ENCODE measurements at places on chromosomes 4 and X. TPM values are rescaled to one million over a fixed set of nuclear protein-coding genes. Genes with fewer than 3 reads are reported as not detected.

Gene CD38
- total RNA-seq = not detected

Gene ARX
- total RNA-seq = not detected

Gene IL2
- total RNA-seq = not detected

DNA sequence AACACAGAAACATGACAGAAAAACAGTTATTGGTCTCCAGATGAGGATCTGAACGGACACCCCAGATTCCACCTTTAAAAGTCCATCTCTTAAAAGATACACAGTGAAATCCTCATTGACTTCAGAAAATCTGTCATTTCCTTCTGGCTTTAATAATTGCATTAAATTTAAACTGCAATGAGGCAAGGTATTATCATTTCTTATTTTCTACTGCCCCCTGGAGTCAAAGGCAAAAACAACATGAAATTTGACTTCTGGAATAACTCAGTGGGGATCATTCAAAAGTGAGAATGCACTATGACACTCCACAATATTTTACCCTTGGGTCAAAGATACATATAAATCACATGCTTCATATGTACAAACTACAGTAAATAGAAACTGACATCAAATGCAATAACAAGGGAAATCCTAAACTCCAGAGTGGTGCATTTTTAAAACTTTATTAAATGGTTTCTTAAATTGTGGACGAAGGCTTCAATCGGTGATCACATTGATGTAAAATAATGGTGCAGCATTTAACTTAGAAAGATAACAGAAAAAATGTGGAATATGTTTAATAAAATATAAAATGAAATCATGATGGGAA lies 56.4 kb upstream of the SPANXN1 start:
- no peak for DNase-seq
- no peaks in the 10 kb centered on the region for H3K4me1 ChIP-seq
- no peak overlapping the region for H3K27ac ChIP-seq
- H3K4me3 ChIP-seq = no peak overlapping the region
- H3K36me3 ChIP-seq = no peaks in the 10 kb centered on the region

DNA sequence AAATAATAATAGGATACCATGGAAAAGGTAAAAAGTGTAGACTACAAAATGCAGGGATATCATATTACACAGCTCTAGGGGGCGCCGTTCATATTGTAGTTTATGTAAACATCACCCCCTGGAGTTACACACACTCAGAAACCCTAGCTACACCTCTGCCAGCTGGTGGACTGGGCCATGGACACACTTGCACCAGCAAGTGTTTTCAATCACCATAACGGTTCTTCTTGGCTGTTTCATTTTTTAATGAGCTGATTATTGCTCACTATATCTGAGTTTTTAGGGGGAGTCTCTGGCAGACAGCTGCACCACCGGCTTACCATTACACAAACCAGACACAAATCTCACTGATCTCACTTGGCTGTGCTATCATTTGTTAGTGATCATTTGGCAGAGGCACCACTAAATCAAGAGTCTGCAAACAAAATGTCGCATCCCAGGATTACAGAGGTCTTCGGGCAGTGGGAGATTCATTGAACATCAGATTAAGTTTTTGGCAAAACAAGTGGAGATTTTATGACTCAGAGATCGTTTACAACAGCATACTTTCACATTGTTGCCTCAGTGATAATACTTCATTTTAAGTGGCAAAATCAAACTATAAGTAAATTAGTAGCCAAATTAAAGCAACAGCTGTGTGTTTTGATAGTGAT lies 185.7 kb downstream of the UNC5C start:
- no peaks in the 10 kb centered on the region for H3K36me3 ChIP-seq
- no peak for DNase-seq
- H3K4me3 ChIP-seq = no peak overlapping the region
- H3K4me1 ChIP-seq = peaks cover 10% of the 10 kb centered on the region
- H3K27ac ChIP-seq = no peak overlapping the region

- H3K36me3 ChIP-seq = no peaks in the 10 kb centered on the region
- H3K27me3 ChIP-seq = peaks cover 10% of the 10 kb centered on the region
- H3K4me1 ChIP-seq = no peaks in the 10 kb centered on the region
These were observed 1084.9 kb downstream of the ADGRL3 start for GRCh38 chr4:62285026-62285425.

DNA sequence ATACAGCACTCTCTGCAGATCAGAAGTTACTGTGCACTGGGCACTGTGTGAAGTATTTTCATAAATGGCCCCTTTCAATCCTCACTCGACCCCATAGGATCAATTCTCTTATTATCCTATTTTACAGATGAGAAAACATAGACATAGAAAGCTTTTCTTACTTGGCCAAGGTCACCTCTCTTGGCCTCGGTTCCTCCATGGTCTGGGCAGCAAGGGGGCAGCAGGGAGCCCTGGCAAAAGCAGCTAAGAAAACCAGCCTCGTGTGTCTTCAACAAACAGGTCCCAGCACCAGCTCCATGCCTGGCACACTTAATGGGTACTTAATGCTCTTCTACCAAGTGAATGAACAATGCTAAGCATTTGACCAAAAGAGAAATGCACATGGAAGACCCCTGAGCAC lies 34.4 kb downstream of the BST1 start:
- no peak overlapping the region for H3K4me3 ChIP-seq

DNA sequence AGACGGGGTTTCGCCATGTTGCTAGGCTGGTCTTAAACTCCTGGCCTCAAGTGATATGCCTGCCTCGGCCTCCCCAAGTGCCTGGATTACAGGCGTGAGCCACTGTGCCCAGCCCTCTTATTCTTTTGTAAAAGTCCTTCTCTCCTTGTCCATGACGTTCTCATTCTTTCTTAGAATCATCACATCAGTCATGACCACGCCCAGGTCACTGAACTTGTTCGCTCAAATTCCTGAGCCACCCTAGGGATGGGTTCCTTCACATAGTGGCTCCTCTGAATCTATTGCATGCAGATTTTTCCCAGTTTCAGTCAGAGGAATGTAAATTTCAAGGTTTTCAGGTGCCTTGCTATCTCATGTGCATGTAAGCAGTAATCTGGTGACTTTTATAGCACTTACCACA lies 15.7 kb downstream of the JADE1 start:
- no peaks in the 10 kb centered on the region for H3K27me3 ChIP-seq
- DNase-seq = no peak
- H3K4me1 ChIP-seq = peaks cover 67% of the 10 kb centered on the region
- H3K4me3 ChIP-seq = no peak overlapping the region
- peaks cover 3% of the 10 kb centered on the region for H3K36me3 ChIP-seq

DNA sequence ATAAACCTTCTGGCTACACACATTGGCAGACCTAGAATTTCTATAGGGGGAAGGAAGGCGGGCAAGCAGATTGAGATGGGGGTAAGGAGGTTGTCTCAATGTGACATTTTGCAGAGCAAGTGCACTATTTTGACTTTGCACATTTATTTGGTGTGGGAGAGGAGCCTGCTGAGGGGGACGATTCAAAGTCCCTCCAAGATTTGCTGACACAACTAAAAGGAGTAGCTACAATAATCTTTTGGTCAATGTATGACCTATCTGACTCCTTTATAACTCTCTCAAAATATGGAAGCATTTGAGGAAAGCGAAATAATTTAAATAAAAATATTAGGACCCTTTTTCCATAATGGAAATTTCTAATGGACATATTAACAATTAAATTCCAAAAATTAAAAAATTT lies 274.9 kb upstream of the PPARGC1A start:
- H3K36me3 ChIP-seq = no peaks in the 10 kb centered on the region
- no peak overlapping the region for H3K27ac ChIP-seq
- no peak for DNase-seq
- H3K27me3 ChIP-seq = peaks cover 8% of the 10 kb centered on the region
- no peak overlapping the region for H3K4me3 ChIP-seq

GRCh38 chr4:6727081-6727942 lies 11.3 kb downstream of the BLOC1S4 start:
- H3K27me3 ChIP-seq = no peaks in the 10 kb centered on the region
- H3K27ac ChIP-seq = peak overlapping the region; percentile 67

- peaks cover 61% of the 10 kb centered on the region for H3K27me3 ChIP-seq
- peaks cover 2% of the 10 kb centered on the region for H3K4me1 ChIP-seq
- peak; percentile 44 for DNase-seq
- H3K4me3 ChIP-seq = no peak overlapping the region
- H3K36me3 ChIP-seq = no peaks in the 10 kb centered on the region
These were observed 21.0 kb upstream of the JAKMIP1 start for GRCh38 chr4:6221301-6221850.
